ENCODE measurements at places on chromosomes 13 and 19.

DNA sequence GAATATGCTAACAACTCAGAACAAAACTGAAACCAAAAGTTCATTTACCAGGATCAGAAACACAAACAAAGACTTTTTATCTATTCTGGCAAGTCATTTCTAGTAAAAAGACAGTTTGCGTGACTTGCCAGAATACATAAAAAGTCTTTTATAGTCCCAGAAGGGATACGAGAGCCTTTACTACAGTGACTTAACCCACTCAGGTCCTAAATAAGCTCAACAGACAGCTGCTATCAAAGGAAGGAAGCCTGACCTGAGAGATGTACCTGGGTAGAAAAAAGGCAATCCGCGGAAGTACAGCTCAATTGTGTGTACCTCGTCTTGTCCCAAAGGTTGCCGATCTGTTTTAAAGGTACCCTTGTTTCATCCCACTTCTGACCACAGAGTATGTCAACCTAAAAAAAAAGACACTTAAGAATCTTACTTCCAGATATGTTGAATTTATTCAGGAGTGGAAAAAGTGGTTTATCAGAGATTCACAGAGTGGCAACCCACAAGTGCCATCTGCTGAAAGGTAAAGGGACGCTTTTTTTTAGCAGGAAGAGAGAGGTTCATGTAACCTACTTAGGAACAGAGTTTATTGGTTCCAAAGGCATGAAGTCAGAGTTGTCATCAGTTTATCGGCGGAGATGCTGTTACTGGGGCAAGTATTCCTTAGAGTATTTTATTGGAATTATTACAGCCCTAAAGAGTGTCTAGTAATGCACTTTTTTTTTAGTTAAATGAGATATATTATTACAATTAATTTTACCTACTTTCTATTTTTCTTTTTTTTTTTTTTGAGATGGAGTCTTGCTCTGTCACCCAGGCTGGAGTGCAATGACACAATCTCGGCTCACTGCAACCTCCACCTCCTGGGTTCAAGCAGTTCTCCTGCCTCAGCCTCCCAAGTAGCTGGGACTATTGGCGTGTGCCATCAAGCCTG, 69.7 kb upstream of the C1QTNF9B start:
- DNase-seq = no peak

GRCh38 chr13:28746287-28746612, 27.5 kb upstream of the SLC46A3 start:
- DNase-seq = no peak

- DNase-seq = no peak
Measured at GRCh38 chr19:17289489-17289888, 7.8 kb downstream of the ANKLE1 start.

GRCh38 chr13:112112534-112113276, 45.8 kb downstream of the SOX1 start:
- no peak for DNase-seq
